ENCODE measurements at places on chromosomes 12 and 14.

GRCh38 chr12:93448796-93449195 lies 7.0 kb upstream of the UBE2N start:
- no peak for DNase-seq

GRCh38 chr12:51189790-51190355 lies 16.9 kb upstream of the TFCP2 start:
- DNase-seq = no peak

DNA sequence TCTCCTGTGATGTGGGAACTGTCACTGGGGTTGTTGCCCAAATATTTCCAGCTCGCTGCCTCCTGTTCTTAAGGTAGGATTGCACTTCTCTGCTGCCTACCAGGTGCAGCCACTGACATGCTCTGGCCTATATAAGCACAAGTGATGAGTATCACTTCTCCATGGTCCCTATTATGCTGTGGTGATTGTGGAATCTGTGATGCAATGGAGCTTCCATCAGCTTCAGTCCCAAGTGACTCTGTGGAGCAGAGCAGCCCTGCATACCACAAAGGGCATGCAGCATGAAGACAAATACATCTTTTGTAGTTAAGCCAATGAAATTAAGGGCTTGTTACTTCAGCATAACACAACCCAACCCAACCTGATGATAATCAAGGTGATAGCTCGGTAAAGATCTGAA lies 43.5 kb downstream of the CKAP4 start:
- DNase-seq = no peak

GRCh38 chr14:52046376-52046917 lies 22.4 kb downstream of the NID2 start:
- no peak for DNase-seq

DNA sequence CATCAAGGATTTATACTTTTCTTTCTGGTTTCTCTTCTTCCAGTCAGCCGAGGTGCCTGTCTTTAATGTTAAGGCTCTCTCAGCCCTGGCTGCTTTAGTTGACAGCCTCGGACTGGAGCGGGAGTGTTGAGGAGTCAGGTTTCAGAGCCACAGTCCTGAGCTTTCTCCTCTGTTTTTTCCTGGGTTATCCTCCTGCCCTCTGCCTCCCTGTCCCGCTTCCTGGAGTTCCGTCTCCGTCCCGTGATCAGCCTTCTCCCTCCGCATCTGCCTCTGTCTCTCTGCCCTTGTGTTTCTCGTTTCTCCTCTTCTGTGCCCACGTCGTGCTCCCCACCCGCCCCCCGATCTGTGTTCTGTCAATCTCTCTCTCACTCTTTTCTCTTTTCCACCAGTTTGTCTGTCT lies 33.0 kb downstream of the IQSEC3 start:
- DNase-seq = no peak

GRCh38 chr12:130976171-130976720 lies 22.5 kb downstream of the ADGRD1 start:
- DNase-seq = no peak

DNA sequence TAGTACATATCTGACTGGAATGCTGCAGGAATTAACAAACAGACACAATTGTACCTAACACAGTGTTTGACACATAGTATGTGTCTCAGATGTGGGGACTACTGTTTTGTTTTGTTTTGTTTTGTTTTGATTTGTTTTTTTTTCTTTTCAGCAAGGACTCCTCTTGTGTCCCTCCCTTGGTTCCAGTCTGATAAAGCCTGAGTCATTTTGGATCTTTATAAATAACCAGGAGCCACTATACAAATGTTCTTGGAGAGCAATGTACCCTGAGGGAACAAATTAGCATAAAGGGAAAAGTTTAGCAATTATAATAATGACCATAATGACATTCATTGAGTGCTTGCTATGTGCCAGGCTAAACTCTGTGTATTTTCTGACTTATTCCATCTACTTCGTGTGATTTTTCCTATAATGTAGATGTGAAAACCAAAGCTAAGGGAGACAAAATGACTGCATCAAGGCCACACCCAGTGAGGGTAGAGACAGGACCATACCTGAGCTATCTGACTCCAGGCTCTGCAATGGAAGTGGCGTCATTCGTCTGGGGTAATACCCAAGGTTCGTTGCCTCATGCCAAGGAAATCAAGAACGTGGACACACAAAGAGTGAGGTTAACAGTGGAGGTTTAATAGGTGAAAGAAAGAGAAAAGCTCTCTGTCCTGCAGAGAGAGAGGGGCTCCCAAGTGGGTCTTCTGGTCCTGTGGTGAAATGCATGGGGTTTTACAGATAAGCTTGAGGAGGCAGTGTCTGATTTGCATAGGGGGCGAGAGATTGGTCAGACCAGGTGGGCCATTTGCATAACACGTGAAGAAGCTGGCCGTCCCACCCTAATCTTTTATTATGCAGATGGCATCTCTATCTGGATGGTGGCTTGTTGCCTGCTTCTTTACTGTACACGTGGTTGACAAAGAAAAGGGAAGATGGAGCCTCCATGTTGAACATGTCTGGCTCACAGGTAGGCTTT lies 285.5 kb upstream of the SFSWAP start:
- no peak for DNase-seq

GRCh38 chr14:55323910-55324309 lies 52.7 kb downstream of the FBXO34 start:
- no peak for DNase-seq

- DNase-seq = no peak
Observed at GRCh38 chr12:88662961-88663360, 82.7 kb upstream of the KITLG start.

GRCh38 chr14:36504771-36505175 lies 15.3 kb downstream of the NKX2-1 start:
- DNase-seq = no peak

All from NCI-H748 treated with DMSO at 0.1 percent for 48 hours (cell line).